Effector memory CD8-positive, alpha-beta T cell (primary cell): ENCODE measurements at places on chromosomes 7 and 10.

DNA sequence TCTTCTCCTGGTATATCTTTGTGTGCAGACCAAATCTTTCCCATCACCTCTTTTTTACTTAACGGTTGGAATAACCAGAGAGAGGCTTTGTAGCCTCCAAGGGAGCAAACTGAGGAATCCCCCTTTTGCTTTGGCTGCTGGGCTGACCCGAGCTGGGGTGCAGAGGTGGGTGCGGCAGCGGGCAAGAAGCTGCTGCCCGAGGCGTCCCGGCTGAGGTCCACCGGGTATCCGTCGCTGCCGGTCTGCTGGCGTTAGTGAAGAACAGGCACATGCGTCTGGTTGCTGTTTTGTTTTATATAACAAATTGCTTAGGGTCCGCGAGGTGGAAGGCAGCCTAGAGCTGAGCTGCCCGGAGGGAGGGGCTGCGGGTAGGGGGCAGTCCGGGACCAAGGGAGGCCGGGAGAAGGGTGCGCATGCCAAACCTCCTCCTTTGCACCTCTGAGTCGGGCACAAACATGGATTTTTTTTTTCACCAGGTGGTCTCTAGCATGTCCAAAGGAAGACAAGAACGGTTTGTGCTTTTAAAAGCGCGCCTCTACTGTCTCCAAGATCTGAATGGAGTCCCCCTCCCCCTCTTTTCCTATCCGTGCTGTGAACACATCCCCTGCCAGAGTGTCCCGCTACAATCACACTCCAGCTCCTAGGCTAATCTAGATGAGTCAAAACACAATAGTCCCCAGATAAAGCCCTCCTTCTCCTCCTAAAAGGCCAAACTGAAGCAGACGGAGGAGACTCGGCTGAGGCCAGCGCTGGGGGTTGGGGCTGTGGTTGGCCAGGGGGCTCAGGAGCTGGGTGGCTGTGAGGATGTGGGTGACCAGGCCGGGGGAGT, 6.8 kb upstream of the GATA3 start:
- no peak for DNase-seq

- no peak for DNase-seq
Observed at GRCh38 chr7:158745057-158745715, 40.6 kb upstream of the NCAPG2 start.

DNA sequence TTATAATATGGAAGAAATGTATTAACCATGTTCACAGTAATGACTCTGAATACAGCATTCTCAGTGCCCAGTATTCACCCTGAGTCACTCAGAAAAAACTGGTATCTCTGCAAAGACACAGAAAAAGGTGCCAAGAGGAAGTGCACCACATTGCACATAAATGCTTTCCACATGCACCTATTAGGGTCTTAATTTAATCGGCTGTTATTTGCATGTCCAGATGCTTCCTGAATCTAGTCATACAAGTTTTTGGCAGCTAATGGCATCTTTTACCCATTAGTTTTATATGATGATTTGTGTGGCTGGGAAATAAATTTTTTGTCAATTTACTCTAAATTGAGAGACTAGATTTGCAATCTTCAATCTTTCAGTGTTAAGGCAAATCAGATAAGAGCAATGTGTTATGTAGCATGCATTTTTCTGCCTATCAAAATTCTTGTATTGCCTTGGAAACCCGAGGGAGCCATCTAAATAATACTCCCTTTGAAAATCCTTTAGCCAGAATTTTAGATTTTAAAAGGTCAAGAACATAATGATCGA, 58.2 kb downstream of the ZNF680 start:
- no peak for DNase-seq

- DNase-seq, result no peak
Observed at GRCh38 chr7:137343281-137343841, at the start of gene PTN. TSS of gene PTN (minus strand) at chr7:137343733. CDS start at chr7:137254973, 88,760 bp downstream.

DNA sequence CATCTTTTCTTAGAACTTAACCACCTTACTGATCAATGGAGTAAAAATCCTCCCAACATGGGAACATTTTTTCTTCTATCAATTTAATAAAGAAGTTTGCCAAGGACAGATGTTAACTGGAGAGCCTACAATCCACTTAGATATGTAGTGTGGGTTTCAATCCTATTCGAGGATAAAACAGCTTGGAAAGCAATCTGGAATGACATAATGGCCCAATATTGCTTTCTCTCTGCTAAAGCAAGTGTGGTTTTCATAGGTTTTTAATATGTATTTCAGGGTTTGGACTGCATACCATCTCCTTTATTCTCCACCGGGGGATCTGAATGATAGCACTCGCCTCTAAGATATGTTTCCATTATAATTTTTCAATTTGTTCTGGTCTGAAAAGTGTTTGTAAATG, 149.7 kb downstream of the PRPF18 start:
- DNase-seq, result no peak

DNA sequence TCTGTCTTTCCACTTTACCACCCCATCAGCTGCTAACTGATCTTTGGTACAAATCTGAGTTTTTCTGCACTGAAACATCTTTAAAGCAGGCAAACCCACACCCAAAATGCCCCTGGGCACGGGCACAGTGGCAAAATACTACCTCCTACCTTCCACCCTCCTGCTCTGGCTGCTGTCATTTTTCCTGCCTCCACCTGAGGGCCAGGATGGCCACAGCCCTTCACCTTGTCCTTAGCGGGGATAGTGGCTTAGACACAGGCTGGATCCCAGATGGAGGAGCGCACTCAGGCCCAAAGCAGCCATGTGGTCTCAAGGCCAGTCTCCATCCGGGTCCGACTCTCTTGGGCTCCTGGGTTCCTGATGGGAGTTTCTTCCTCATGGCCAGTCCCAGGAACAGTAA, 98.3 kb downstream of the HIF1AN start:
- no peak for DNase-seq

DNA sequence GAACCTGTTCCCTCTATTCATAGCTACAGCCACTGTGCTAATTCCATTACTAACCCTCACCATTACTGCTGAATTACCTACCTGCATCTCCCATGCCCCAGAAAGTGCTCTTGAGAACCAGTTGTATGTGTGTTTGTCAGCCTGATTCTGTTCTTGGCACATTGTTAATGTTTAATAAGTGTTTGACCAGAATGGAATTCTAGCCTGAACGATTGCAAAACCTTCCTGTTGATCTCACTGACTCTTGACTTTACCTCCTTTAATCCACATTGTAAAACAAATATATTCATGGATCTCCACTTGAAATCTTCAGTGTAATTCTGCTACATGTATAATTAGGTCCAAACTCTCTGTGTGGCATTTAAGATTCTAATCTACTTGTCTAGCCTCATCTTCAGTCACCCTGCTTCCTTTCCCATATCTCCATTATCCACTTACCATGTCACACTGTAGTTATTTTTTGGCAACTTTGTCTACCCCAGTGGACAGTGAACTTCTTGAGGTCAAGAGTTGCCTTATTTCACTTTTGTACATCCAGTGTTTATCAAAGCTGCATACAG, 4.9 kb downstream of the ZNF277 start:
- DNase-seq, result no peak

DNA sequence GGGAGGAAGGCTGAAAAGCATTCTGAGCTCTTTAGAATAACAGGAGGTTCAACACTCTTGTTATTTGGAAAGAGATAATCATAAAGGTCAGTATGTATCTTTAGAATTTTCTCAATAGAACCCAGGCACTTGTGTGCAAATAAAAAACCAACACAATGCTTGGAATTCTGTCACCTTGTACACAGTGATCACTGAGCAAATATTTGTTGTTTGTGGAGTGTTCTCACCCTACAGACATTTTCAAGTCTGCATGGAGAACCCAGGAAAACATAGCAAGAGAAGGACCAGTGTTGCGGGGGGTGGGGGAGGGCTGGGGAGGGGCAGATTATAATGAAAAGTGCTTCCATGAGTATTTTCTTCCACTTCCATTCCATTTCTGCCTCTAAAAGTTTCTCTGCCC, 87.4 kb downstream of the FAM107B start:
- no peak for DNase-seq

- no peak for DNase-seq
Observed at GRCh38 chr10:74988832-74989561, 122.5 kb upstream of the SAMD8 start.

- no peak for DNase-seq
Observed at GRCh38 chr10:117363028-117363427, 12.2 kb downstream of the PDZD8 start.

DNA sequence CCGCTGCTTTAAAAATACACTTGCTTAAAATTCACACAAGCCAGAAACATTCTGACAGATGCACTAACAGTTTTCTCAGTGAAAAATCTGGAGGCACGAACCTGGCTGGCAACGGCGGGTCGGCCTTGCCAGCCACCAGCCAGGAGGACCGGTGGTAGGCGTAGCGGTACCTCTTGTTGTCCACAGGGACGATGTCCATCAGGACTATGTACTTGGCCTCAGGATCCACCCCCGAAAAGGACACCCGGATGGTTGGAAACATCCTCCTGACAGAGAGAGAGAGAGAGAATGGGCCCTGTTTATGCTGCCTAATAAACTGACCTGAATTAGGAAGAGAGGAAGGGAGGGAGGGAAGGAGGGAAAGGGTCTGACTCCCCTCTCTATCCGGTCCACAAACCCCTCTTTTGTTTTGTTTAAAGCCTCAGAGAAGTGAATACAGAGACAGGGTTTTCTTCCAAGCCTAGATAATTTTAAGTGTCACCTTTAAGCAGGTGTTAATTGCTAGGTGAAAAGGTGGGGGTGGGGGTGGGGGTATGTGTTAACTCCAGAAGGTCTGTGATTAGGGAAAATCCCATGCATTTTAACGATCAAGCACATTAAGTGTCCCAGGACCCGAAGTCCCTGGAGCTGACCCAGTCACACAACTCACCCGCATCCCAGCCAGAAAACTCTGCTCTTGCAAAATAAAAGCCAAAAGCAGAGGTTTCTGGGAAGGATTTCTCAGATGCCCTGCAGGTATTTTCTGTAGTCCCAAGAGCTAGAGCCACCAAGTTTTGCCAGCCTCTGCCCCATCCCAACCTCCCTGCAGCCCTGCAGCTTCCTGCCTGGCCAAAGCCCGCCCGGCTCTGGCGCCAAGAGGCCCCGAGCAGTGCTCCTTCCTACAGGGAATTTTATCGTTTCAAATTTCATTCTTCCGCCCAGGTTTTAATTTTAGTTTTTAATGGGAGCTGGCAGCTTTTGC, 5.0 kb downstream of the TBX20 start:
- DNase-seq, result no peak

GRCh38 chr10:34811968-34812514, 3.1 kb downstream of the PARD3 start:
- no peak for DNase-seq

DNA sequence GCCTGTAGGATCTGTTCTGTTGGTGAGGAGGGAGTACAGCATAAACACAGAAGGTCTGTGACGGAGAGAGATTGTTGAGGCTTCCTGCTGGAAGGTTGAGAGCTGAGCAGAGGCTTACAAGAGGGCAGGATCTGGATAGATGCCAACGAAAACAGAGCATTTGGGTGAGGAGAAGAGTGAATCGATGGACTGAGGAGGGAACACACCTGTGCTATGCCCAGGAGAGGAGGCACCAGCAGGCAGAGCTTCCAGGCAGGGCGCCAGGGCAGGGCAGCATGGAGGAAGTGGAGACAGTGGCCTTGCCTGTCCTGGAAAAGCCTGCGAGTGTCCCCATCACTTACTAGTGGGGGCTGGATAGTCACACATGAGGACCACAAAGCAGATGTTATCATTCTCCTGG, 282.9 kb downstream of the PAXIP1 start:
- DNase-seq, result no peak

DNA sequence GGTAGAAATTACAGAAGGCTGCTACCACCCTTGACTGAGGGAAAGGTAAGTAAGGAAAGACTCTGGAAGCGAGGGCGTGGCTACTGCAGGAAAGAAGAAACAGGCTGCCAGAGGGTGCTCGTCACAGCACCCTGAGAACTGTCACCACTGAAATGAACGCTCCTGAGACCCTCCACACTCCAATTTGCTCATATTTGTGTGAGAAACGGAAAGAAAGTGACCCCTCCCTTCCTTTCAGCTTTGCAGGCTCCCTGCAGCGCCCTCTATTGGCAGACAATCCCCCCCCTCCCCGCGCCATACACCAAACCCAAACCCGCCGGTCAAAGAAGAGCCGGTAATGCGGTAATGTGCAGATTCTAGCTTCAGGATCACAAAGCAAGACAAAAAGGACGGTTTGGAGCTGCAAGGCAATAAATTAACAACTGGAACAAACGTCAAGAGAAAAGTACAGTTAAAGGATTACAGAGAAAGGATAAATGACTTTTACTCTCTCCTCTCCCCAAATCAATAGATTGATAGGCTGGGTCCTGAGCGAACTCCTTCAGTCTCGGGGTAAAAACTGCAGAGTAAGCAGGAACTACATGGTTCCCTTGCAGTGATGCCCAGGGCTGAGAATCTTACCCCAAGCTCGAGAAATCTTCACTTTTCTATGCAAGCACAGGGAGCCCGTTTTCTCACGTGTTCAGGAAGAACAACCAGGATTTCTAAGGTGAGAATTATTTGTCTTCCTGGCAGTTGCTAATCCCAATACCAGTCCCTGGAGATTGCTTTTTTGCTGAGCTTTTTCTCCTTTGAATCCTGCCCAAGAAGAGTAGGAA, 47.6 kb downstream of the STEAP1B start:
- DNase-seq, result peak; percentile 12

- DNase-seq, result no peak
Observed at GRCh38 chr7:46175221-46175620, 254.1 kb upstream of the IGFBP3 start.

DNA sequence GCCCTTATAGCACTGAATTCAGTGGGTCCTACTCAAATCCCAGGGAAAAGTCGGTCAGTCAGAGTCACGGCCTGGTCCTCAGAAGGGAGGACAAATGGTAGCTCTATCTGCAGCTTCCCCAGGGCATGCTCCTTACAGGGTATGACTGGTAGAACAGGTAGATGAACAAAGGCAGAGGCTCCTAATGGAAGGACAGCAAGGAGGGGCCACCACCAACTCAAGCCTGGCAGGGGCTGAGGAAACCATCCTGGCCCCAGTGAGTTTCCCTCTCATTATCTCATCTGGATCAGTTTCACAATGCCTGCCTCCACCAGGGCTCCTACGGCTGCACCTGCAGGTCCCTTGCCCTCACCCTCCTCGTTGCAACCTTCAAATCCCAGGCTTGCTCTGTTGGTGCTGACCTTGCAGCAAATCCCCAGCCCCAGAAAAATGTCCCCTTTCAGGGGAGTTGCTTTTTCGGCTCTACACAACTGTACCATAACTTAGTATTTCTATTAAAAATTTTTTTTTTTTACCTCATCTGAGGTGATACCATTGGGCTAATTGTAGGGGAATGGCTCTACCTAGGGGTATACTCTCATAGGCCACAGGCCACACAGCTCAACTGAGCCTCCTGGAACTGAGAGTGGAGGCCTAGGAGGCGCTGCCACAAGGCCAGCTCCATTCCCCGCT, 2.4 kb upstream of the MYO1G start:
- no peak for DNase-seq

GRCh38 chr10:101305320-101306241, 48.4 kb upstream of the BTRC start:
- DNase-seq, result no peak

DNA sequence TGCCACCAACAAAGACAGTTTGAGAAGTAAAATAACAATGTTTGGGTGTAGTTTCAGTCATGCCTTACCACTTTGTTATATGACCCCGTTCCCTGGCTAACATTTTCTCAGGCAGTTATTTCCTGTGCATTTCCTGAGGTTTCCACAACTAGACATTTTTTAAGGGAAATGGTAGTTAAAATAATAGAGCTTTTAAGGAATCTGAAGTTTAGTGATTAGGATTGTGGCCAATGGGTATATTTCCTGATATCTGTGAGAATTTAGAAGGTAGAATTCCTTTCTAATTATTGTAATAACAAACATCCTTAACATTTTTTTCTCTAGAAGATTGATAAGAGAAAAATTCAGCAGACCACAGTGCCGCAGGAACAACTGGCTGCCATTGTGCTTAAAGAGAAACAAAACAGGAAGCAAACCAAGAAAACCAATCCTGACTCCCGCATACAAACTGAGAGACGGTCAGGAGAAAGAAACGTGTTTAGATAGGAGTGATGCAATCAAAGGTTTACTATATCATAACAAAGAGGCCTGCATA, 193.6 kb downstream of the MBL2 start:
- no peak for DNase-seq
